ENCODE measurements at places on chromosomes 16 and 17.

DNA sequence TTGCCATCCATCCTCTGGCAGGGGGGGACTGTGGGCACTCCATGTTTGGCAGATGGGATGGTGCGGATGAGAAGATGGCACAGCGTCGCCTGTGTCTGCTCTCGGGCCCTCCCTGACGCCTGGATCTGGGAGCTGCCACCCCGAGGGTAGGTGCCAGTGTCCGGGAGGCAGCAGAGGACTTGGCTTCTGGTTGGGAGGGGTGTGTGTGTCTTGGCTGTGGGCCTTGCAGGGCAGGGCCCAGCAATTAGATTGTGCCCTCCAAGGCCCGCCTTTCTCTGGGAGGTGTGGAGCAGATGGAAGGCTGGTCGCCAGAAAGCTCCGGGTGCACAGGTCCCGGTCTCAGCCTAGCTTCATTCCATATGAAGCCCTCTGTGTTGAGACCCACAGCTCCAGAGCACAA lies 1.4 kb downstream of the RAP1GAP2 start:
- no peak for DNase-seq

- DNase-seq: no peak
Measured at GRCh38 chr16:31333686-31334649, 21.0 kb upstream of the ITGAX start.

DNA sequence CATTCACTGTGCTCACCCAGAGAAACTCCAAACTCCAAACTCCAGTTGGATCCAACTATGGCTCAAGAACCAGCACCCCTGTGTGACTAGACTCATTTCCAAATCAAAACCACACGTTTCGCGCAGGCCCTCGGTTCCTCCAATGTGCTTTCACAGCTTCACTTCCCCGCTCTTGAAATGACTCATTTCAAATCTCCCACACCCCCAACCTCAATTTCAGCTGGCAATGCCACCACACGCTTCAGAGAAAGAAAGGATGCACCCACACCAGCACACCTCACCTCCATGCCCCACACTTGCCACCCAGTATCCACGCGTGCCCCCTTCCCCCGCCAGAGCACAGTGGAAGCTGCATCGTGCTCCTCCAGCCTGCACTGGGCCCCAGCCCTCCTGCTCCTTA lies 9.0 kb downstream of the TMEM92 start:
- DNase-seq: no peak

GRCh38 chr17:76442341-76443338 lies 10.3 kb downstream of the UBE2O start:
- no peak for DNase-seq

DNA sequence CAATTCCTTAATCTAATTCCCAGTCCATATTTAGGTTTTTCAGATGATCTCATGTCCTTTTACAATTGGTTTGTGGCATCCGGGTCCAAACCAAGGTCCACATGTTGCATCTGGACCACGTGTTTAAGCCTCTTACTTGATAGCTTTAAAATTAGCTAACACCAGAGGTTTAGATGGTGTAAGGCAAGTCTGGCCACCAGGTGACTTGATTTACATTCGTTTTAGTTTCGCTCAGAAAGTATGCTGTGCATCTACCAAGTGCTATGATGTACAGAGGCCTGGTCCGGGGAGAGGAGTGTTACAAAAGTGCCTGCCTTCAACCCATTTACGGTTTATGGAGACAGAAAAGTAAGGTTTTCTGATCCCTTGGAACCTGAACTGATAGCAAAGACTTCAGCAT lies 878 bp upstream of the DNAJA2 start:
- no peak for DNase-seq

DNA sequence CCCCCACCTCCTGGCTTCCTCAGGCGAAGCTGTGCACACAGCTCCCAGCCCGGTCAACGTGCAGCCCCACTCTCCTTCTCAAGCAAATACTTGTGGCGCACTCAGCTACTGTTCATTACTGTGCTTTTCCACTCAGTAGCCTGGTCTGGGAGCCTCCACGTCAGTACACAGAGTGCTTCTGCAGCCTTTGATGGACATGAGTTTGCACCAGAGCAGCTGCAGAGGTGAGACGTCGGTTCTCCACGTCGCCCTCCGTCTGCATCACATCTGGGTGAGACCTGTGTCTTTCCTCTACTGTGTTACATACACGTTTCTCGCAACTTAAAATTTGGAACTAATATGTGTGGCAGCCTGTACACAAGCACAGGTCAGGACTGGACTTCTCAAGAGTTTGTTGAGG lies 334.3 kb downstream of the C16orf95 start:
- no peak for DNase-seq

DNA sequence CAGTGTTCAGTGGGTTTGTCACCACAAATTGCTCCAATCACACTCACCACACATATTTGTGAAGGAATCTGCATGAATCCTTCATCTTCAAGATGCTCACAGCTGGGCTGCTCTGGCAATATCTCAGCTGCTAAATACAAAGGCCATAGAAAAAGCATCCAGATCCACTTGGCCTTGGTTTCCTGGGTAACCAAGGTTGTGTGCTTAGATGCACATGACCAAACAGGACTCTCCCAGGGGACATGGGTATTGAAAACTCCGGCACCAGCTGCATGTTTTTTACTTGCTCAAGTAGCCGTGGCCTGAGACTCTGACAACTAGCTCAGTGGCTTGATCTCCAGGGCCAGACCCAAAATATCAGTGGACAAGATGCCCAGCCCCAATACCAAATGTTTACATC lies 131.3 kb downstream of the CBLN1 start:
- DNase-seq: no peak

GRCh38 chr16:20866801-20867200 lies 33.4 kb downstream of the DCUN1D3 start:
- no peak for DNase-seq

- DNase-seq: no peak
Measured at GRCh38 chr16:5442054-5442453, 344.5 kb upstream of the EEF2KMT start.

DNA sequence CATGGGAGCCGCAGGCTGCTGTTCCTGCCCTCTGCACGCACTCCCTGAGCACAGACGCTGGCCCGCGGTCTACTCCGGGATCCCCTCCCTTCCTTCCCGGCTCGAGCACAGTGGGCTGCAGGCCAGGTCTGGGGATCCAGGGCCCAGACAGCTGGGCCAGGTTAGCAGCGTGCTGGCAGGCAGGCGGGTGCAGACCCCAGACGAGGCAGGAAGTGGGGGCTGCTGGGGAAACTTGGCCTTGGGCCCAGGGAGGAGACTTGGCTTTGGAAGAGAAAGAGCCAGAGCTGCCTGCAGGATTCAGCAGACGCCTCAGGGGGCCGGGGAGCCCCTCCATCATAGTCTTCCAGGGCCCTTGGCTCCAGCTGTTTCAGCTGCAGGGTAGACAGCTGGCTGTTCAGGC lies 30.2 kb upstream of the ABCC3 start:
- no peak for DNase-seq

GRCh38 chr16:86307514-86307903 lies 202.8 kb upstream of the FOXF1 start:
- no peak for DNase-seq

GRCh38 chr17:32719689-32720088 lies 157.2 kb downstream of the MYO1D start:
- no peak for DNase-seq

- DNase-seq: peak; percentile 21
Measured at GRCh38 chr17:36703860-36704266, 102.5 kb downstream of the MRM1 start.

GRCh38 chr17:44272954-44273353 lies 5.0 kb upstream of the SLC4A1 start:
- DNase-seq: no peak

DNA sequence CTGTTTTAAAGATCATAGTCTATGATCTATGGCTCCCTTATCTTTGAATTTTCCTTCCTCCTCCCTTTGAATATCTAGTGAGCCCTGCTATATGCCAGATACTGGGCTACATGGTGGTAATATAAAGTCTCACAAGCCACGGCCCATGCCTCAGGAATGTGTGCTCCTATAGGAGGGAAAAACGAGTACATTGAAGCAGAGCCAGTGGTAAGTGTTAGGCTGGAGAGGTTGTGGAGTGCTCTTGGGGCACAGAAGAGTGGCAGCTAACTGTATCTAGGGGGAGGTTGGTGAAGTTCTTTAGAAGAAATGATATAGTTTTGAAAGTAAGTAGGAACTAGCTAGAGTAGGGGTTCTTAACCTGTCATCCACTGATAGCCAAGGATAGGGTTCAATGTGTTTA lies 105.8 kb upstream of the PMFBP1 start:
- DNase-seq: no peak

- DNase-seq: no peak
Measured at GRCh38 chr17:20086416-20087076, 77.4 kb downstream of the SPECC1 start.

- DNase-seq: no peak
Measured at GRCh38 chr16:86571530-86571915, 4.9 kb downstream of the FOXC2 start.

- DNase-seq: no peak
Measured at GRCh38 chr17:36127199-36127893, 23.7 kb downstream of the CCL4 start.

DNA sequence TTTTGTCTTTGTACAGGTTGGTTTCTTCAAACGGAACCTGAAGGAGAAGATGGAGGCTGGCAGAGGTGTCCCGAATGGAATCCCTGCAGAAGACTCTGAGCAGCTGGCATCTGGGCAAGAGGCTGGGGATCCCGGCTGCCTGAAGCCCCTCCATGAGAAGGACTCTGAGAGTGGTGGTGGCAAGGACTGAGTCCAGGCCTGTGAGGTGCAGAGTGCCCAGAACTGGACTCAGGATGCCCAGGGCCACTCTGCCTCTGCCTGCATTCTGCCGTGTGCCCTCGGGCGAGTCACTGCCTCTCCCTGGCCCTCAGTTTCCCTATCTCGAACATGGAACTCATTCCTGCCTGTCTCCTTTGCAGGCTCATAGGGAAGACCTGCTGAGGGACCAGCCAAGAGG lies 4.9 kb downstream of the ZNF768 start:
- DNase-seq: no peak

GRCh38 chr17:29235904-29236303 lies 10.8 kb upstream of the CRYBA1 start:
- DNase-seq: no peak

- DNase-seq: no peak
Measured at GRCh38 chr17:75769536-75769935, 4.5 kb upstream of the GALK1 start.

- no peak for DNase-seq
Measured at GRCh38 chr16:62638964-62639870, 603.0 kb upstream of the CDH8 start.

DNA sequence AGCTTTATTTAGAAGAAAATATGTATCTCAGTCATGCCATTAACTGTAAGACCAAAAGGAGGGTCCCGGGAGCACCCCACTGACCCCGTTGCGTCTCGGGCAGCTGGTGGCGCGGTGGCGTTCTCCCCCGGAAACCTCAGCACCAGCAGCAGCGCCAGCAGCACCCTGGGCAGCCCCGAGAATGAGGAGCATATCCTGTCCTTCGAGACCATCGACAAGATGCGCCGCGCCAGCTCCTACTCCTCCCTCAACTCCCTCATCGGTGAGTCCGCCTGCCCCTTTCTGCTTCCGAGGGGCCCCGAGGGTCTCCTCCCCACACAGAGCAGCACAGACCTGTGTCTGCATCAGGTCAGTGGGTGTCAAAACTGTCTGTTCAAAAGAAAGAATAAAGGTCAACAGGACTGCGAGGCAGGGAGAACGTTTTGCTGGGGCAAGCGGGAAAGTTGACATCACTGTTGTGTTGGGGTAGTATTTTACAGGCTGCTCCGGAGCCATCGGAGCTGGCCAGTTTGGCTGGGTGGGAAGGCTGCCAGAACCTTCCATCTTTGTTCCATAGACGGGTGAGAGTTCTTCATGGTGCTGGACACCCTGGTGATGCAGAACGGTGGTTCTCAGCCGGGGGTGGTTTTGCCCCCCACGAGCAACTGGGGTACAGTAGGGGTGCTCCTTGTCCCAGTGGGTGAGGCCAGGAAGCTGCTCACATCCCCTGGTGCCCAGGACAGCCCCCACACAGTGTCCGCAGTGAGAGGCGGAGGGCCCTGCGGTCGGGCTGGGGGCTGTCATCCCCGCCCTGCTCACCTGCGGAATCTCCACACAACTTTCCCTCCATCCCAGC lies 97.8 kb upstream of the CHMP6 start:
- DNase-seq: no peak

GRCh38 chr16:53285236-53285635 lies 149.0 kb upstream of the RBL2 start:
- DNase-seq: no peak

DNA sequence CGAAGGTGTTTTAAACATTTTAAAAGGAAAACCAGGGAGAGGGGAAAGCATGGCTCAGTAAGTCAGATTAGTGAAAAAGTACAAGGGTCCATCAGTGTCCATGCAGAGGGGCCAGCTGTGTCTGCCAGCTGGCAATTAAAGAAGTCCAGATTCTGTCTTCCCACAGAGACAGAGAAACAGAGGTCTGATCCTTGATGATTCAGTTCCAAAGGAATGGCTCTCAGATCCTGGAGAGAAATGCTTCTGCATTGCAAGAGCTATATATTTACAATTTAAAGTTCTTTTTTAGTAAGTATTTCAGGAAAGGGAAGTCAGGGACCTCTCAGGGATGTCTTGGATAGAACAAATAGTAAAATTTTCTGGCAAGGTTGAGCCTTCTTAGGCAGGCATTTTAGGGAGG lies 56.2 kb downstream of the HSD17B2 start:
- DNase-seq: no peak

All from activated effector memory CD4-positive, alpha-beta T cell treated with Interleukin-2 at 50 U/mL for 16 hours (primary cell).